ENCODE measurements at places on chromosomes 11 and 22. TPM values are rescaled to one million over a fixed set of nuclear protein-coding genes. Genes with fewer than 3 reads are reported as not detected.

DNA sequence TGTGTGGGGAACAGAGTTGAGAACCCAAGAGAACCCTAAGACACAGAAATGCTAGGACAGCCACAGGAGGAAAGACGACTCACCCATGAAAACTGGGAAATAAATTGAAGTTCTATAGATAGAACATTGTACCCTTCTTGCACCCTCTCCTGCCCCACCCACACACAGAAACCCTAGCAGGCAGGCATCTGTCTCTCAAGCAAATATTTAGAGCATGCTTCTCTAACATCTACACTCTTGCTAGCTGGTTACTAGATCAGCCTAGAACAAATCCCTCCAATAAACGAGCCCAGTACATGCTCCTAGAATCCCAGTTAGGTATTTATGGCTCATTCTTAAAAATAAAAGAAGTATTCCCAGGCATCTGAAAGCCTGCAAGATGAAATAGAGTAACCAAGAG, 32.1 kb upstream of the CLPB start:
- H3K4me3 ChIP-seq = no peak overlapping the region
- DNase-seq = no peak
- peaks cover 97% of the 10 kb centered on the region for H3K27me3 ChIP-seq
- no peaks in the 10 kb centered on the region for H3K36me3 ChIP-seq
- H3K27ac ChIP-seq = no peak overlapping the region

GRCh38 chr11:65844231-65844872, 10.6 kb downstream of the SNX32 start:
- H3K27ac ChIP-seq = no peak overlapping the region
- no peak for DNase-seq
- no peaks in the 10 kb centered on the region for H3K4me1 ChIP-seq
- peaks cover 20% of the 10 kb centered on the region for H3K36me3 ChIP-seq

DNA sequence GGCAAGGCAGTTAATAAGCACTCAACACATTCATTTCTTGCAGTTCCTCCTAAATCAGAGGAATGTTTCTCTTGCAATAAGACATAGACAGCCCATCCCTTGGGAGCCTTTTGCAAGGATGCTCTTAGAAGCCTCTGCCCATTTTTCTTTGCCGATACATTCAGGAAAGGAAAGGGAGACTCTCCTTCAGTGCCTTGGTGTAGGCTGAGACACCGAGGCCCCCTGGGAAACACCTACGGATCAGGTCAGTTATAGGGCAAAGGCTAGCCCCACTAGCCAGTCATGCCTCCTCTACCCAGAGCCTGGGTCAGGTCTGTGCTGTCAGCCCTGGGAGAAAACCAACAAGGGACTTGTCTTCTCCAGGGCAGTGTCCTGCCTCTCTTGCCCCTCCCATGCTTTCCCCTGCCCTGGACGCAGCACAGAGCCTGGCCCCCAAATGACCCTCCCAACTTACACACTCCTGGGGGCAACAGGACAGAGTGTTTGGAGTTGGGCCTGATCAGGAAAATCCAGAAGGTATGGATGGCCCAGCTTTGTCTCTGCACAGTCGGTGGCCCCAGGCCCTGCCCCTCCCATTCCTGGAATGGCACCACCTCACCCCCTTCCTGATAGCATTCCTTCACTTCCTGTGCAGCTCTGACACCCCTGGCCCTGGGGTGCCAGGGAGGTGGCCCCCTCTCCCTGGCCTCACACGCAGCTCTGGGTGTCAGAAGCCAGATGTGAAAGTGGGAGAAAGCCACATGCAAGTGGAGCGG, 18.3 kb downstream of the ANKK1 start:
- no peaks in the 10 kb centered on the region for H3K4me1 ChIP-seq
- no peak overlapping the region for H3K4me3 ChIP-seq
- no peak for DNase-seq

DNA sequence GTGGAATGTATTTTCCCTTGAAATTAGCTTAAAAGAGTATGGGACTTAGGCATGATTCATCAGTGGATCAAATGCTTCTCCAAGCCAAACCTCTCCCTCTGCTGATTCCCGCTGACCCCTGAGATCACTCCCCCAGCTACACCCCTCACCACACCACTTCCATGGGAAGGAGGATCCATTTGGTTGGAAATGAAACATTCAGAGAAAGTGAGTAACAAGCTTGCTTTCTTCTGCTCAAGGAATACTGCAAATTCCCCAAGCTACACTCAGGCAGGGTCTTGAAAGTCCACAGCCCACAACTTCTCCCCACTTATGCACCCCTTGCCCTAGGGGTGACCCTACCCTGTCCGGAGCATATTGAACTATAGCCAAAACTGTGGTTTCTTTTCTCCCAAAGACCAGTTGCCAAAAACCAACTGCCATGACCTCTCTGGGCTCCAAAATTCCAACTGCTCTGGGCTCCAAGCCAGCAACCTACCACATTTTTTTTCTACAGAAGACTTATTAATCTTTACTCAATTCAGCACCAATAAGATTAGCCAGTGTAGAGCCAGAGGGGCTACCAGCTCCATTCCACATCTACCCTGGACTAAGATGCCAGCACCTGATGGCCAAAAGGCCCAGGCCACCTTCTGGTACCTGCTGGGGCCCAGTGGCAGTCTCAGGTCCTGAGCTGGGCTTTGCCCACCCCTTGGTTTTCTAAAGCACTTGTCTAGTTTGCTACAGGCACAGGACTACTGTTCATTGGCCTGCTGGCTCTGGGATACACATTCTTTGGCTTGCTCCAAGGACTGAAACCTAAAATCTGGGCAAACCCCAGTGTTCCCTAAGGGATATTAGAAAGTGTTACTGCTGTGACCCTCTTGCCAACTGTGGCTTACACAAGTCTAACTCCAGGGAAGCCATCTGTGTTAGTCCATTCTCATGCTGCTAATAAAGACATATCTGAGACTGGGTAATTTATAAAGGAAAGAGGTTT, 101.1 kb downstream of the MICAL3 start:
- no peak overlapping the region for H3K27ac ChIP-seq
- H3K4me3 ChIP-seq = peak overlapping the region; percentile 14
- H3K4me1 ChIP-seq = peaks cover 62% of the 10 kb centered on the region
- DNase-seq = peak; percentile 16

DNA sequence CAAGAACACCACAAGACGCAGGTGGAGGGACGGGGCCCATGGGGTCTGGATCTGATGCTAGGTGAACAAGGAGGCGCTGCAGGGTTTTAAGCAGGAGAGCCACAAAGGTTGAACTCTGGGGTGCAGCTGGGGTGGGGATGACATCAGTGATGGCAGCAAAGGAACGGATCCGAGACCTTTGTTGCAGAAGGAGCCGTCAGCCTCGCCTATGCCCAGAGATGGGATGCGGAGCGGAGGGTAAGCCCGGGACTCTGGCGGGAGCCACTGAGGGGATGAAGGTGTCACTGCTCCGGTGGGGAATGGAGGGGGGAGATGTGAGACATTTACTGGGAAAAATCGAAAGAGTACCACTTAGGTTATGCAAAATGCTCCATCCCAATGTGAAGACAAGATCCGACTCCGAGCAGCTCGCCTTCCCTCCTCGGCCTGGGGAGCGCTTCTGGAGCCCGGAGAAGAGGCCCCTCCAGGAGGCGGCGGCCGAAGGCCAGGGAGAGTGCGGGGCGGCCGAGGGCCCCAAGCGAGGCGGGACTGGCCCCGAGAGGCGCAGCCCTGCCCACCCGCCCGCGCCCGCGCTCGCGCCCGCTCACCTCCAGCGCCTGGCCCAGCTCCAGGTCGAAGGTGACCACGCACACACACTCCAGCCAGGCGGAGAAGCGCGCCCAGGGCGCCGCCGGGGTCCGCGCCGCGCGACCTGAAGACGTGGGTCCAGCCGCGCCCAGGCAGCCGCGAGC, 422 bp downstream of the DENND6B start:
- H3K27ac ChIP-seq = peak overlapping the region; percentile 64
- H3K36me3 ChIP-seq = peaks cover 27% of the 10 kb centered on the region
- H3K27me3 ChIP-seq = no peaks in the 10 kb centered on the region
- no peak for DNase-seq
- peak overlapping the region; percentile 74 for H3K4me3 ChIP-seq

- no peaks in the 10 kb centered on the region for H3K27me3 ChIP-seq
- no peaks in the 10 kb centered on the region for H3K36me3 ChIP-seq
- no peak overlapping the region for H3K27ac ChIP-seq
- DNase-seq = no peak
Observed at GRCh38 chr11:121928597-121929580, 187.1 kb downstream of the BLID start.

DNA sequence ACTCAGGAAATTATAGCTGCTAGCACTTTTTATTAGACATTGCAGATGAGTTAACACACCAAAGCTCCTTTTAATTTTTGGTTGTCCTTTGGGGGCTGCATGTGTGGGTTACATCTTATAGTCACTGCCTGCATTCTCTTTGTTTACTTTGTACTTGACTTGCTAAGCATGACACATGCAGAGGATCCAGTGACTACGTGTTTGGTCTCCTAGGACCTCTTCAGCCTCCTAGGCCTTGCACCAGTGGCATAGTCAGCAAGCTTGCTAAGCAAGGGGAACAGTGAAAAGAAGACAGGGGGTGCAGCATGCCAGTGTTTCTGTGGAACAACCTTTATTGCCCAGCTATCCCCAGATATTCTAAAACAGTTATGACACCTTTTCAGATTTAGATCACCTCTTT, 108.2 kb downstream of the PAX6 start:
- H3K4me3 ChIP-seq = no peak overlapping the region
- no peak for DNase-seq
- H3K4me1 ChIP-seq = no peaks in the 10 kb centered on the region

- no peak overlapping the region for H3K4me3 ChIP-seq
- no peaks in the 10 kb centered on the region for H3K4me1 ChIP-seq
Observed at GRCh38 chr11:90204832-90205646, 17.8 kb downstream of the CHORDC1 start.

- DNase-seq = no peak
- peaks cover 81% of the 10 kb centered on the region for H3K4me1 ChIP-seq
- H3K4me3 ChIP-seq = no peak overlapping the region
- peaks cover 4% of the 10 kb centered on the region for H3K36me3 ChIP-seq
- peak overlapping the region; percentile 31 for H3K27ac ChIP-seq
- H3K27me3 ChIP-seq = no peaks in the 10 kb centered on the region
Observed at GRCh38 chr11:28767574-28767973, 659.4 kb downstream of the METTL15 start.

GRCh38 chr11:116386118-116386699, 386.6 kb downstream of the BUD13 start:
- no peak overlapping the region for H3K4me3 ChIP-seq
- H3K4me1 ChIP-seq = no peaks in the 10 kb centered on the region
- no peak overlapping the region for H3K27ac ChIP-seq
- H3K27me3 ChIP-seq = peaks cover 53% of the 10 kb centered on the region
- DNase-seq = no peak

GRCh38 chr11:107676336-107677057, 35.4 kb downstream of the SLN start:
- H3K4me1 ChIP-seq = no peaks in the 10 kb centered on the region
- no peak overlapping the region for H3K27ac ChIP-seq
- H3K4me3 ChIP-seq = no peak overlapping the region
- no peaks in the 10 kb centered on the region for H3K36me3 ChIP-seq

DNA sequence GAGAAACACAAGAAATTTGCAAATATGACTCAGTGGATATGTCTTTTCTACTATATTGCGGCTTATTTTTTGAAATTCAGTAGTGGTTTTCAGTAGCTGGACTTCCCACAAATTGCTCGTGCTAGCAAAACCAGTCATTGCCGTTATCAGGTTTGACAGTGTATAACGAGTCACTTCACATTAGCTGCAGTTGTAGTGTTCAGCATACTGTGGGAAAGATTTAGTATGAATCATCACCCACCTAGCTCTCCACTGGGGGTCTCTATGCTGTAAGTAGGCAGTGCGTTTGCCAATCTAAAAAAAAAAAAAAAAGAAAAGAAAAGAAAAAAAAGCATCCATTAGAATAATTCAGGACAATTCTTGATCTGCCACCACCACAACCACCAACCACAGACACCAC, 1318.9 kb downstream of the LRRC4C start:
- no peak for DNase-seq
- H3K4me1 ChIP-seq = no peaks in the 10 kb centered on the region
- H3K36me3 ChIP-seq = no peaks in the 10 kb centered on the region
- no peak overlapping the region for H3K27ac ChIP-seq
- no peak overlapping the region for H3K4me3 ChIP-seq

DNA sequence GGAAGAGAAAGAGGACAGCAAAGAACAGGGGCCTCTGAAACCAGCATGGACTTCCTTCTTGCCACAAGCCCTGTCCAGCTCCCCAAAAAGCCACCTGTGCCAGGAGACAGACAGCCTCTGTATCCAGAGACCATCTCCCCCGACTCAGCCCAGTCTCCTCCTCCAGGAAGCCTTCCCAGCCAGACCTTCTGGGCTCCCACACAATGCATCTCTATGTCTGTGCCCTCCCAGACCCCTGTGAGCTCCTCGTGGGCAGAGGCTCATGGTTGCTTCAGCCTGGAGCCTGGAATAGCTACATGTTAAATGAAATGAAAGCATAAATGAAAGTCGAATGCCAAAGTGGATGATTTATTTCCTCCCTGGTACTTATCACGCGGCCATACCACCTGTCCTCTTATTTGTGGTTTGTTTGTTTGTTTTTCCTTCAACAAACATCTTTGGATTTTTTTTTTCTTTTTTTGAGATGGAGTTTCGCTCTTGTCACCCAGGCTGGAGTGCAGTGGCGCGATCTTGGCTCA, 7.3 kb upstream of the ARAP1 start:
- no peak overlapping the region for H3K27ac ChIP-seq
- H3K27me3 ChIP-seq = no peaks in the 10 kb centered on the region
- H3K4me3 ChIP-seq = no peak overlapping the region
- peaks cover 15% of the 10 kb centered on the region for H3K36me3 ChIP-seq
- peaks cover 8% of the 10 kb centered on the region for H3K4me1 ChIP-seq

SPON1 gene
- not detected for total RNA-seq

PGA4 gene
- not detected for total RNA-seq

C11orf91 gene
- 5.8 TPM for total RNA-seq

SHANK2 gene
- total RNA-seq = 109 TPM

SYTL2 gene
- 10.6 TPM for total RNA-seq

AIFM3 gene
- 3.1 TPM for total RNA-seq

CALCB gene
- 1.3 TPM for total RNA-seq

BDNF gene
- 8.3 TPM for total RNA-seq

NXPE4 gene
- total RNA-seq = not detected

Data from Calu3 (cell line).